ENCODE measurements at places on chromosomes 3 and 15. TPM values are rescaled to one million over a fixed set of nuclear protein-coding genes. Genes with fewer than 3 reads are reported as not detected.

Gene SYNPR
- 105 TPM for total RNA-seq

Gene LIPC
- not detected for total RNA-seq

Gene CDV3
- 125 TPM for total RNA-seq

Gene CPLX3
- total RNA-seq: 0.92 TPM

Gene GABRR3
- total RNA-seq: not detected

Gene HESX1
- not detected for total RNA-seq

Measured in diencephalon (tissue), 1 donor.